Activated naive CD8-positive, alpha-beta T cell treated with anti-CD3 and anti-CD28 coated beads for 36 hours (primary cell): ENCODE measurements at places on chromosomes 5 and 9. TPM values are rescaled to one million over a fixed set of nuclear protein-coding genes. Genes with fewer than 3 reads are reported as not detected.

GRCh38 chr5:158543539-158544387, 556.0 kb downstream of the EBF1 start:
- H3K4me1 ChIP-seq, result peaks cover 33% of the 10 kb centered on the region
- H3K27me3 ChIP-seq, result peaks cover 3% of the 10 kb centered on the region
- H3K27ac ChIP-seq, result peak overlapping the region; percentile 62
- peaks cover 4% of the 10 kb centered on the region for H3K36me3 ChIP-seq
- no peak overlapping the region for H3K4me3 ChIP-seq

- no peaks in the 10 kb centered on the region for H3K27me3 ChIP-seq
- H3K4me3 ChIP-seq, result no peak overlapping the region
- H3K27ac ChIP-seq, result no peak overlapping the region
- H3K4me1 ChIP-seq, result peaks cover 27% of the 10 kb centered on the region
- H3K36me3 ChIP-seq, result peaks cover 15% of the 10 kb centered on the region
- no peak for DNase-seq
These were observed 60.2 kb downstream of the CDC14B start for GRCh38 chr9:96559339-96559943.

DNA sequence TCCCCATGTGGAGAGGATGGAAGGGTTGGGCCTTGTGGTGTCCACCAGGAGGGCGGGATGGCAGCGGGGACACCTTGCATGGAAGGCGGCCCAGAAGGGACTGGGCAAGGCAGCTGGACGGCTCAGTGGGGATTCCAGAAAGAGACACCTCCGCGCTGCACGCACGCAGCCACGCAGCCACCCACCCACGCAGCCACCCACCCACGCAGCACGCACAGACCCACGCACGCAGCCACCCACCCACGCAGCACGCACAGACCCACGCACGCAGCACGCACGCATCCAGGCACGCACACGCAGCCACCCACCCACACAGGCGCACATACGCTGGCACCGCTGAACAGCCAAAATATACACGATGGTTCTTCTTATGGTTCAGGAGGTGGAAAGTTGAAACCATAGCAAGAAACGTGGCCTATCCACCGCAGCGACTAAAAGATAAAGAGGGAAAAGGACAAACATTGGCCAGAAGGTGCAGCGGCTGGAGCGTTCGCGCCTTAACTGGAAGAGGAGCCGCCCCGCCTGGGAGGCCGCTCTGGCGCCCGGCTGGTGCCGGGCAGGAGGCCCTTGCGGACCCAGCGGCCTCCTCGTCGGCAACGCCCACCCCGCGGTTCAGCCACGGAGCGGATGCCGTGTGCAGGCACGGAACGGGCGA, 22.2 kb upstream of the EXOC3 start:
- no peak overlapping the region for H3K27ac ChIP-seq
- H3K4me1 ChIP-seq, result peaks cover 12% of the 10 kb centered on the region
- H3K27me3 ChIP-seq, result no peaks in the 10 kb centered on the region
- no peak overlapping the region for H3K4me3 ChIP-seq

- no peak overlapping the region for H3K27ac ChIP-seq
- H3K4me3 ChIP-seq, result no peak overlapping the region
- no peak for DNase-seq
- H3K4me1 ChIP-seq, result peaks cover 3% of the 10 kb centered on the region
- H3K36me3 ChIP-seq, result no peaks in the 10 kb centered on the region
These were observed 415.8 kb upstream of the PIK3R1 start for GRCh38 chr5:67799732-67800234.

DNA sequence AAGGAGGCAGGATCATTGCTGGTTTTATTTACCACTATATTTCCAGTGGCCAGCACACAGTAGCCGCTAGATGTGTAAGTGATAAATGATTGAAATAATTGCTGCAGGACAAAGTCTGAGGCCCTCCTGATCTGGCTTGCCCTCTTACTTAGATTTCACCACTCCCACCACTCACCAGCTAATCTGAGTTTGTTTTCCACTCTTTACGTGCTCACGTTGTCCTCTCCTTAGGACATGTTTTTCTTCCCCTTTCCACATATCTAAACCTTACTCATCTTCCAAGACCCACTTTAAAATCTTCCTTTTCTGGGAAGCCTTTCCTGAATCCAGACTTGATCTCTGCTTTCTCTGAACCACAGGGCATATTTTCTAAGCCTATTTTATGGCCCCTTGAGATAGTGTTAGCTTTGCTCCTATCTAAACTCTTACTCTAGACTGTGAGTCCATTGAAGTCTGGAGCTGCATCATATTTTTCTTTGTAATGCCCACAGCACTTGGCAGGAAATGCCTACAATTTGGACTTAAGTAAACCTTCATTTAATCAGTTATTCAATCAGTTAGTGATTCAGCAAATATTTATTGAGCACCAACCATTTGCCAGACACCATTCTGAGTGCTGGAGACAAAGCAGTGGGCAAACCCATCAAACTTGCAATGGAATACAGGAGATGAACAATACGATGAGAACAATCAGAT, 2.4 kb downstream of the TLR4 start:
- peaks cover 10% of the 10 kb centered on the region for H3K27me3 ChIP-seq
- H3K4me1 ChIP-seq, result no peaks in the 10 kb centered on the region
- H3K36me3 ChIP-seq, result no peaks in the 10 kb centered on the region
- H3K27ac ChIP-seq, result no peak overlapping the region
- DNase-seq, result no peak

GRCh38 chr5:174400461-174400860, 323.9 kb upstream of the MSX2 start:
- H3K36me3 ChIP-seq, result no peaks in the 10 kb centered on the region
- DNase-seq, result no peak
- no peak overlapping the region for H3K4me3 ChIP-seq
- no peak overlapping the region for H3K27ac ChIP-seq

- H3K36me3 ChIP-seq, result peaks cover 18% of the 10 kb centered on the region
- DNase-seq, result no peak
- H3K4me1 ChIP-seq, result peaks cover 17% of the 10 kb centered on the region
- no peaks in the 10 kb centered on the region for H3K27me3 ChIP-seq
These were observed 1.1 kb downstream of the ARL10 start for GRCh38 chr5:176366232-176366894.

DNA sequence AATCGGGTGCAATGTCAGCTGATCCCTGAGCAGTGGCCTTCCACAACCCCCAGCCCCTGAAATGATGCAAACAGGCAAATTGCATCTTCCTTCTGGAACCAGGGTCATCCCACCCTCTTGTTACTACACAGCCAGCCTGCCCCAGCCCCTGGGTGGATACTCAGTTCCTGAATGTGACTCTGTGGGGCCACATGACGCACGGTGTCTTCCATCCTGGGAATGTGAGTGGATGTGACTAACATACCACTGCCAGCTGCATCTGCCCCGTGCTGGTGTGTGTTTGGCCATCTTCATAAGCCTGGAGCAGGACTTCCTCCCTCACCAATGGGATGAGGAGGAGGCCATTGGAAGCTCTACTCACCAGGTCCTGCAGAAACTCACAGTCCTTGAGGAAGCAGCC, 257.9 kb upstream of the ADAMTS16 start:
- H3K27ac ChIP-seq, result no peak overlapping the region
- no peak overlapping the region for H3K4me3 ChIP-seq
- DNase-seq, result no peak

- no peaks in the 10 kb centered on the region for H3K4me1 ChIP-seq
- H3K4me3 ChIP-seq, result no peak overlapping the region
- H3K36me3 ChIP-seq, result no peaks in the 10 kb centered on the region
- H3K27ac ChIP-seq, result no peak overlapping the region
These were observed 37.7 kb upstream of the CSNK1G3 start for GRCh38 chr5:123474228-123474627.

- H3K27me3 ChIP-seq, result peaks cover 8% of the 10 kb centered on the region
- DNase-seq, result no peak
- peaks cover 28% of the 10 kb centered on the region for H3K4me1 ChIP-seq
- peak overlapping the region; percentile 84 for H3K4me3 ChIP-seq
- peaks cover 21% of the 10 kb centered on the region for H3K36me3 ChIP-seq
- no peak overlapping the region for H3K27ac ChIP-seq
These were observed 783 bp upstream of the ZFR start for GRCh38 chr5:32445287-32445758.

- H3K4me3 ChIP-seq, result no peak overlapping the region
- no peaks in the 10 kb centered on the region for H3K36me3 ChIP-seq
- H3K4me1 ChIP-seq, result peaks cover 12% of the 10 kb centered on the region
These were observed 48.7 kb upstream of the CEMIP2 start for GRCh38 chr9:71816916-71817451.

- peaks cover 26% of the 10 kb centered on the region for H3K27me3 ChIP-seq
- H3K4me3 ChIP-seq, result no peak overlapping the region
- peaks cover 5% of the 10 kb centered on the region for H3K4me1 ChIP-seq
- no peak overlapping the region for H3K27ac ChIP-seq
These were observed 494.6 kb downstream of the GADD45G start for GRCh38 chr9:90099262-90099963.

DNA sequence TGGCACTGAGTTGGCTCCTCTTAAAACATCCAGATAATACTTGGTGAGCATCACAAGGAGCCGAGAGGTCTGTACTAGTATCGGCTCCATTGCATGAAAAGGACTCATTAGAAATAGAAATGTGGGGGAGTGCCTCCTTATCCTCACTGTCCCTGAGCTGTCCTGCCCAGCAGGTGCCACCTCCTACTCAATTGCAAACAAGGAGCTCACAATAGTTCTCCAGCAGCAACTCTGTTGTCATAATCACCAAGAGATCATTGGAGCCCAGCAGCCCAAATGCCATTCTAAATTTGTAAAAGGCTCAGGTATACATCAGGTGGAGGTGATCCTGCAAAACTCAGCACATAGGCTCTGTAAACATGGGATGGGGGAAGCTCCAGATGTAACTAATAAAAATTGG, 99.1 kb downstream of the PLK2 start:
- no peaks in the 10 kb centered on the region for H3K36me3 ChIP-seq
- no peaks in the 10 kb centered on the region for H3K4me1 ChIP-seq
- no peak overlapping the region for H3K27ac ChIP-seq
- DNase-seq, result no peak

DNA sequence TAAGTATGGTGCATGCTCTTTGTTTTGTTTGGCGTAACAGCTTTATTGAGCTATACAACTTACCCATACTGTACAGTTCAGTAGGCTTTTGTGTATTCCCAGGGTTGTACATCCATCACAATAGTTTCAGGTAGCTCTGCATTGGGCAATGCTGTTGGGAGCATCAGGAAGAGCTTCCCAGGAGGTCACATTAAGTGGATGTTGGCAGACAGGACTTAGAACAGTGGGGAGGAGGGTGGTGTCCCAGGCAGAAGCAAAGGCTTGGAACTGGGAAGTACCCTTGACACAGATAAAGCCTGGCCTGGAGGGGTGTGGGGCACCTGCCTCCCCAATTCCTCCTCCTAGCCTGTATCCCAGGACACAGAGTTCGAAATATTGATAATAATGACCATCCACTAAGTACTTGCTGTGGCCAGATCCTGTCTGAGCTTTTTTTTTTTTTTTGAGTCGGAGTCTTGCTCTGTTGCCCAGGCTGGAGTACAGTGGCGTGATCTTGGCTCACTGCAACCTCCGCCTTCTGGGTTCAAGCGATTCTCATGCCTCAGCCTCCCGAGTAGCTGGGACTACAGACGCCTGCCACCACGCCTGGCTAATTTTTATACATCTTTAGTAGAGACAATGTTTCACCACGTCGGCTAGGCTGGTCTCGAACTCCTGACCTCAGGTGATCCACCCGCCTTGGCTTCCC, 1.3 kb downstream of the BBLN start:
- H3K27me3 ChIP-seq, result no peaks in the 10 kb centered on the region
- DNase-seq, result no peak
- peaks cover 17% of the 10 kb centered on the region for H3K36me3 ChIP-seq
- peak overlapping the region; percentile 83 for H3K4me3 ChIP-seq
- H3K27ac ChIP-seq, result peak overlapping the region; percentile 80
- H3K4me1 ChIP-seq, result peaks cover 22% of the 10 kb centered on the region

The FOXD4L3 gene
- 0.14 TPM for total RNA-seq

The PCDH1 gene
- total RNA-seq, result not detected

The ENC1 gene
- total RNA-seq, result 0.60 TPM

The NUTM2G gene
- total RNA-seq, result not detected
